GM10248 (cell line): ENCODE measurements at places on chromosomes 5 and 9.

GRCh38 chr9:120410925-120411501, 169.0 kb downstream of the CDK5RAP2 start:
- no peak for DNase-seq

- no peak for DNase-seq
Observed at GRCh38 chr5:134422791-134423365, 11.2 kb upstream of the CDKN2AIPNL start.

- no peak for DNase-seq
Observed at GRCh38 chr9:116278326-116278725, 124.7 kb downstream of the PAPPA start.

DNA sequence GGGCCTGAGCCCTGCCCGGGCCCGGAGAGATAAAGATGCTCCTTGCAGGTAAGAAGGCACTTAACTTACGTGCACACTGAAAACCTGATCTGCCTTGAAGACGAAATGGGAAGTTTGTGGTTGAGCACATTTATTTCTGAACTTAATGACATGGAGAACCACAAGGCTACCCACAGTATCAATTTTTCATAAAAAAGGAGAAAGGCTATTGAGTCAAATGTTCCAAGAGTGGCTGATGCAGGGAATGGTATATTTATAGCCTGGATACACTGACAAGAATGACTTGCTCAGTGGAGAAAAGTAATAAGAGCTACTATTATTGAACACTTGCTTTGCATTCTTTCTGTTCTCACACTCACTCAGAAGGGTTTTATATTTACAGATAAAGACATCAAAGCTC, 419.3 kb downstream of the ACTL7B start:
- no peak for DNase-seq

GRCh38 chr9:137984005-137984404, 106.4 kb downstream of the CACNA1B start:
- DNase-seq: no peak

GRCh38 chr5:170263906-170264305, 31.1 kb downstream of the C5orf58 start:
- DNase-seq: no peak

DNA sequence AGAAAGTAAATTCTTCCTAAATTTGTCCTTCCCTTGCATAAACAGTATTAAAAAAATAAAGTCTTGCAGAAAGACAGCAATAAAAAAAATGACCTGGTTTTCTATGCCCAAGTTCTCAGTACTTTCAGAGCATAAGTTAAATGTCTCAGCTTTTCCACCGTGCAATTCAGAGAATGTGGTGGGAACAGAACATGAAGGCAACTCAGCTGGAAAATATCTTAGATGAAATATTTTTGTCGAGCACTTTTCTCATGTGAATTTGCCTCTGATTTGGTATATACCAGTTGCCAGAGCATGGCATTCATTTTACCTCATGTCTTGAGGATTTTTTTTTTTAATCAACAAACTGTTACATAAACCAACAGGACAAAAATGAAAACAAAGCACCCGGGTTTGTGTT, 176.1 kb downstream of the CETN3 start:
- no peak for DNase-seq

- no peak for DNase-seq
Observed at GRCh38 chr9:127572961-127573721, 38.9 kb upstream of the STXBP1 start.

GRCh38 chr5:159514229-159514810, 184.0 kb upstream of the IL12B start:
- no peak for DNase-seq

- DNase-seq: no peak
Observed at GRCh38 chr5:67030289-67031056, 166.1 kb downstream of the CD180 start.

- DNase-seq: peak; percentile 28
Observed at GRCh38 chr9:71285191-71285656, 163.8 kb upstream of the TRPM3 start.

GRCh38 chr9:97312556-97312955, 5.1 kb downstream of the CCDC180 start:
- DNase-seq: no peak

GRCh38 chr5:134119720-134120119, 5.2 kb downstream of the TCF7 start:
- DNase-seq: no peak

GRCh38 chr5:158484150-158484549, 615.6 kb downstream of the EBF1 start:
- no peak for DNase-seq

DNA sequence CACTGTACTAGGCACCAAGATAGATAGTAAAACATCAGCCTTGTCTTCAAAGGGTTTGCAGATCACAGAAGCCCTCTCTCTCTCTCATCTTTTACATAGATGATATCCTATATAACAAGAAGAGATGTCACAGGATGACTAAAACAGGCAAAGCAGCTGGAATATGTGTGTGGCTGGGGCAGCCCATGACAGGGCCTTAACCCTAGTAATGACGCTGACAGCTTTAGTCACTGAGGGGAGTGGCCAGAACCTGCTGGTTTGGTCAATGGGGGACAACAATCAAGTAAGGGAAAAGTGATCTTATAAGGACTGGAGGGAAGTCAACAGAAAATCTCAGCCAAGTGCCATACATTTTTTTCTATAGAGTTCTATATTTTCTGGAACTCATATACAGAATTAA, 41.9 kb upstream of the RIC1 start:
- DNase-seq: no peak

DNA sequence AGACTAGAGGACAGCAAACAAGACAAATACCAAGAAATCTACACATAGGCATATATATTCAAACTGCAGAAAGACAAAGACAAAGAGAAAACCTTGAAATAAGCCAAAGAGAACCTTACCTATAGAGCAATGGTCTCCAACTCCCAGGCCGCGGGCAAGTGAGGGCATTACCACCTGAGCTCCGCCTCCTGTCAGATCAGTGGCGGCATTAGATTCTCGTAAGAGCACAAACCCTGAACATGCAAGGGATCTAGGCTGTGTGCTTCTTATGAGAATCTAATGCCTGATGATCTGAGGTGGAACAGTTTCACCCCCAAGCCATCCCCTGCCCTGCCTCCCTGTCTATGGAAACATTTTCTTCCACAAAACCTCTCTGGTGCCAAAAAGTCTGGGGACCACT, 101.0 kb upstream of the MRPS30 start:
- DNase-seq: no peak

GRCh38 chr9:131840751-131841702, 101.2 kb upstream of the RAPGEF1 start:
- DNase-seq: no peak

GRCh38 chr9:37301854-37302172, 120.7 kb upstream of the GRHPR start:
- no peak for DNase-seq

- DNase-seq: no peak
Observed at GRCh38 chr9:130411566-130411915, 33.2 kb upstream of the ASS1 start.

DNA sequence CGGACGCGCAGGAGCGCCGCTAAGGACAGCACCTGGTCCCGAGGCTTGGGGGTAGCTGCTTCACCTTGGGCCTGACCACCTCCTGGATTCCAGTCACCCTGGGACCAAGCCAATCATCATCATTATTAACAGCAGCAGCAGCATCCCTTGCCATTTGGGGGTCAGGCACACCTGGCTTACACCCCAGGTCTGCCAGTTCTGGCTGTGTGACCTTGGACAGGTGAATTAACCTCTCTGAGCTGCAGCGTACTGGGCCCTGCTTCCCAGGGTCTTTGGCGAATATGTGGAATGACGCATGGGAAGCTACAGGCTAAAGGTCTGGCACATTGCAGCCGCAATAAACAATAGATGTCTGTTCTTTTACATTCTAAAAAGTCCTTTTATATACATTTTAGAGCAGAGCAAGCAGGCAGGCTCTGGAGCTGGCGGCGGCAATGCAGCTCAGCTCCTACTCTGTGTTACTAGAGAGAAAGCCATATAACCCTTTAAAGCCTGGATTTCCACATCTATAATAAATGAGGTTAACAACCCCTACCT, 97.8 kb upstream of the CPLX2 start:
- DNase-seq: no peak

DNA sequence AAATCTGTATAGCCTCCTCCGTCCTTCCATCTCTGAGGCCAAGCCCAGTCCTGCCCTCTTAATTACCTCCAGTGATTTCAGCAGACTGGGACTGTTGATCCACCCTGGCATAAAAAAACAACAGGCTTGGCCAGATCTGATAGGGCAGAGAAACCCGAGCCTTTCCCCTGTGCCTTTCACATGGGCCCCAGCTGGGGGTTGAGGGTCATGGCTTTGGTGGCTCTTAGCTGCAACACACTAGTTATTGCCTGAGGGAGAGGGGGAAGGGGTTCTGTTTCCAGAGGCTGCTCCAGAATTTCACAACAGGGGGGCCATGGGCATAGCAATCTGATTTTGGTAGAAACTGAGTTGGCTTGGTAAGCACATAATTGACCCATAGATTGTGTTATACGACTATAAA, 21.2 kb upstream of the PANK3 start:
- DNase-seq: no peak

DNA sequence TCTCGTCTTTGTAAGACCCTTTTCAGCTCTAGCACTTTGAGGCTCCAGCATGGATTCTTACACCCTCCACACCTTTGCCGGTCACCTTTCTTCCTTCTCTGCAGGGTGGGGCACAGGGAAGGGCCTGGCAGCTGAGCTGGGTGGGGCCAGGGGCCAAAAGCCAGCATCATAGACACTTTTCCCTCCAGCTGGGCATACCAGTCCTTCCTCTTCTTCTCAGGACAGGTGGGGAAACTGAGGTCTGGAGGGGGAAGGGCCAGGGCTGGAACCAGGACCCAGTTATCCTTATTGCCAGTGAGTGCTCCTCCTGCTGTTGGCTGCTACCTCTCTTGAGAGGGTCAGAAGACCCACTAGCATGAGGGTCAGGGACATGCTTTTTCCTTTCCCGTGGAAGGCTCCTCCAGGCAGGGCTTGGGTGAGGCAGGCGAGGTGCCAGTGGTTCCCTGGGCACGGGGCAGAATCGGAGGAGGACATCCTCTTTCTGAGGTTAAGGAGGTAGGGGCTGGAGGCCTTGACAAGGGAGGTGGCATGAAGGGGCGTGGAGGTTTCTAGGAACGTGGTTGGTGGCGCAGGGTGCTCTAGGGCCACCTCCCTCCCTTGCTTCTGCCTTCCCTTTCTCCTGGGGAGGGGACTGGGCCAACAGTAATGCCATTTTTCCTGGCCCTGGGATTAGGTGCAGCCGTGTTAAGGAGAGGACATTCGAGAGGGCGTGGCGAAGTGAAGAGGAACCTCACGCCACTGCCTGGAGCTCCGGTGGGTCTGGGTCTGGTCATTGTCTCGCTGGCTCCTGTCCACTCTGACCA, at the start of gene NDST1:
NDST1 (plus strand) TSS at position 658 of the 803 bp plus-strand sequence. CDS start 13,124 bp downstream, outside the sequence.
- DNase-seq: no peak

DNA sequence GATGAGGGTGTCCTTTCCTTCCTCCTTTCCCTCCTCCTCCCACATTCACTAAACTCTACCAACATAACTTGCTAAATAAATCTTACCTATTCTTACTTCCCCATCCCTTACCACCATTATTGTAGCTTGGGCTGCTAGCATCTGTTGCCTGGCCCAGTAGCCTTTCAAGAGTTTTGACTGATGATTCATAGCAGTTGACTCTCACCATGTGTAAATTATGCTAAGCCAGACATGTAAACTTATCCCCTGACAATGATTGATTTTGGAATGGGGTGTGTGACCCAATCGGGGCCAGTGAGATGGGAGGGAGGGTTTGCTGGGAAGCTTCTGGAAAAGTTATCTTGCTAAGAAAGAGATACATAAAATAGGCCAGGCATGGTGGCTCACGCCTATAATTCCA, 161.8 kb upstream of the SPRY4 start:
- no peak for DNase-seq

- no peak for DNase-seq
Observed at GRCh38 chr5:132808448-132808847, 4.7 kb upstream of the SOWAHA start.

DNA sequence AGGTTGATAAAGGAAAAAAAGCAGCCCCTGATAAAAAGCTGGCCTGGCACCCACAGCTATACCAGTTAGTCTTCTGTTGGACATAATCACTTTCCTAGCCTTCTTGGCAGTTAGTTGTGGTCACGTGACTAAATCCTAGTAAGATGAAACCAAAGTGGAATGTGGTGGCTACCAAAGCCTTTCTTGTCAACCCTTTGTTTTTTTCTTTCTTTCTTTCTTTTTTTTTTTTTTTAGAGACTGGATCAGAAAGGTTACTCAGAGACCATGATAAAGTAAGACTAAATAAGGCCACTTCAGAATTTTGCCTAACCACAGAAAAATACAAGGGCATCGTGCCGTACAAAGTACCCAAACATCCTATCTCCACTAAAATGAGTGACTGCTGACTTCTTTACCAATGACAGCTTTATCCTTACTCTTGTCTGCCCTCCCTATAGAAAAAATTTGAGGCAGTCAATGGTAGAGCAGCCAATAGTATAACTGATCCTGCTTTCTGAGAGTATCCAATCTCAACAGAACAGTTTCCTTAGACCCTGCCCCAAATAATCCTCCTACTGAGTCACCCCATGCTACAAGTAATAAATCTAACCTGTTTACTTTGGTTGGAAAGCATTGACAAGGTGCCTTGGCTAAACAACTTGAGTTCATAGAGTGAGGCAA, 14.2 kb upstream of the KIF27 start:
- DNase-seq: no peak

DNA sequence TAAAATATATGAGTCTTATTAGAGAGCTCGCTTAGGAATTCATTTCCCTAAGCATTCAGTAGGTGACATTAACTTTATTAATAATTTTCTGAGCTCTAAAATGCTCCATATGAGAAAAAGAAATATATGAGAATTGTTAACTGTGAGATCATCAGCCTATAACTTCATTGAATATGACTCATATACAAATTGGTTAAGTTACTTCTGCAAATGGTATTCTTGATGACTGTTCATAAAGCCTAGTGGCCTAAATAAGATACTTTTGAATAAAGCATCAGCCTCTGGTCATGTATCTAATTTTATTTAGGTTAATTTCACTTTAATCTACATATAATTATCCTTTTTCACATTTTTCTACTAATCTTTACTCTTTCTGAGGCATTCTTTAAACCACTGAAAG, 710.2 kb upstream of the ACO1 start:
- DNase-seq: no peak

GRCh38 chr9:31445960-31446359, 938.5 kb upstream of the ACO1 start:
- DNase-seq: peak; percentile 14
